ENCODE measurements at places on chromosomes 3 and 15.
A peak's percentile ranks its signal among the peaks of the same experiment; 100 is the strongest.

DNA sequence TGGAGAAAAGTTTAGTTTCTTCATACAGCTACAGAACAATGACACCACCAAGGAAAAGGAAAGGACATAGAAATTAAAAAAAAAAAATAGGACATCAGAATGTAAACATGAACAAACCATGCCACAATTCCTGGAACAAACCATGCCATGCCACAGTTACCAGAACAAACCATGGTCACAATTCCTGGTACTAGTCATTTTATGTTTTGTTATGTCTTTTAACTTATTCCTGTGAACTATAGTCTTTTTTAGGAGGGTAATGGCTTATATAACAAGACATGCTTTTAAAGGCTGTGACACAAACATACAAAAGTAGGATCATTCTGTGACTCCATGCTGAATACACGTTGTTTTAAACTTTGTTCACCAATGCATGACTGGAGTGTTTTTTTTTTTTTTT lies 42.8 kb downstream of the CD47 start:
- no peak for DNase-seq

DNA sequence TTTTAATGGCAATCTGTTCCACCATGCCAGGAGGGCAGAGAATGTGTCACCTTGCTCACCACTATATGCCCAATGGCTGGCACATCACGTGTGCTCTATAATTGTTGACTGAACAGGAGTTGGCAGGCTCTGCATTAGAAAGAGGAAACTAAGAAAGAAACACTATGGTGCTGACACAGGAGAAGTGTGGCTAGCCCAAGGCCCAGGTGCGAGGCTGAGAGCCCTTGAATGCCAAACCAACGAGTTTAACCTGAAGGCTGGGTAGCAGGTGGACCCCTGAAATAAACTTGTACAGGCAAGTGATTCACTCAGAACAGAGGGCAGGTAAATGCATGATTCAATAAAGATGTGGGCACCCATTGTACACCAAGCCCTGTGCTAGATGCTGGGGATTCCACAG lies 2.4 kb downstream of the CHCHD4 start:
- no peak for DNase-seq

DNA sequence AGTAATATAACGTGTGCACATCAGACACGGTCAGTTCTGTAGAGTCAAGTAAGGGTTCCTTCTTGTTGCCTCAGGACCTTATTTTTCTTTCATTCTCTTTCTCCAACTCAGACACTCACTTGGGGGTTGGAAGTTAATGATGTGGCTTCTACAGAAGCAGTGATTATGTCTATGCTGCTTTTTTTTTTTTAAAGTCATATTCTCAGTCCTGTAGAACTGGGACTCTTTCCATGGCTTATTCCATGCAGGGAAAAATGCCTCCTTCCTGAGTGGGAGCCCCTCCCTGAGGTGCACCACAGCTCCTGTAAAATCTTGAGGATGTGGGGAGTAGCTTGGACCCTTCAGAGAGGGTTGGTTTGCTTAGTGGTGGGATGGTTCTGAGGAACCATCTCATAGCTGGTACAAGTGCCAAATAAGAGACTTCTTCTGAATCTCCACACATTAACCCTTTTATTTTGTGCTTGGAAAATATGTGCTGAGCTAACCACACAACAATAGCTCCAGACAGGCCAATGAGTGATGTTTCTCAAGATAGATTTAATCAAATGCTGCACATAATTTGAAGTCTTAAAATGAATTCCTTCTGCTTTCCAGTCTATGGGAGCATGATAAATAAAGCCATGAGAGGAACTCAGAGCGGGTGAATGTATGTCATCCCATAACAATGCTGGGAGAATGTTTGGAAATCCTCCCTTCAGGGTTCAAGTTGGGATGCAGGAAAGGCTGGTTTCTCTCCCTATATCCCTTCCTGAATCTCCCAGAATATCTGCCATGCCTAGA lies 23.3 kb upstream of the FSTL1 start:
- DNase-seq: no peak

DNA sequence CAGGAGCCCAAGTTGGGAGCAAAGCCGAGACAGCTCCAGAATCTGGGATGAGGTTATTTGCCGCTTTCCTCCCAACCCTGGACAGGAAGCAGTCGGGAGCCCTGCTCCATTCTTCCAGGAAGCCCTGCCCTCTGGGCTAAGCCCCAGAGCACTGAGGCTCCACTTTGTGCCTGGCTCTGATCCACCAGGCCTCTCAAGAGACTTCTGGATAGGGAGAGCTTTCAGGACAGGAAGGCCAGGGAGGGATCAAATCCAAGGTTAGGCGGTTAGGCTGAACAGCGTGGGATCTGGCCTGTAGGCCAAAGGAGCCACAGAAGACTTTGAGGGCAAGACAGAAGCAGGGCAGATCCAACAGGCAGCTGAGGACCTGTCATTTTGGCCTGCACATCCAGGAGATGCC lies 835 bp downstream of the STOML1 start:
- no peak for DNase-seq

DNA sequence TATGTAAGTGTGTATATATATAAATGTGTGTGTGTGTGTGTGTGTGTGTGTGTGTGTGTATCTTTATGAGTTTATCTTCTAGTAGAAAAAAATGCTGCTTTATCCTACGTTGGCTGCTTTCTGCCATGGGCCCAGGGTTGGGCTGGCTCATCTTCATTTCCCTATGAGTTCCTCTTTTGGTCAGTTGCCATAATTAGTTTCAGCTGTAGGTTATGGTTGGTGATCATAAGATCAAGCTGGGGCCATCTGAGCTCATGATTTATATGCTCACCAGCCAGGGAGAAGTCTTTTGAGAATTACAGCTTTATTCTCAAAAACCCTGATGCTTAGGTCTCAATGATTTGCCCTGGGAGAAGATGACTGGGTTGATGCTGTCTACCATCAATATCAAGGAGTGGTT lies 775.8 kb upstream of the ARPP21 start:
- DNase-seq: no peak

DNA sequence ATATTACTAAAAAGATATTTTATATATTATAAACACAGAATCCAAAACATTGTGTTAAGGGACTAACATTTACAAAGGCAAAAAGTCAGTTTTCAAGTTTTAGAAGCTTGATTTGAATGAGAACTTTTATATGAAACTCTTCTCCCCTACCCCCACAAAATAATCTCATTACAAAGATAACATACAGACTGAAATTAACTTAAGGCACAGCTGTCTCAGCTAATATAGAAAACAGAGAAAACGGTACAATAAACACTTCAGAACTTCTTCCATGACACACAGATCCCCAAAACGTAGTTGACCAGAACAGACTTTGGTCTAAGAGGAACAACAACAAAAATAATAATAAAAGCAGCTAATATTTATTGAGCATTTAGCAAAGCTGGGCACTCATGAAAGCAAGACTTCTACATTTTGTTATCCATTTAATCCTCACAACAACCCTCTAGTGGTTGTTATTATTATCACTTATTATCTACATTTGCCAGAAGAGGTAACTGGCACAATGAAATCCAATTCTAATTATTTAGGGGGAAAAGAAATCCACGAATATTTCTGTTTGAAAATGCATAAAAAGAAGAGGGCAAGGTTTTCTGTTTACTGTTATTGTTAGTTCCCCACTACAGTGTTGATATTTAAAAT lies 68.1 kb downstream of the PFN2 start:
- peak; percentile 9 for DNase-seq

GRCh38 chr15:59301527-59301926 lies 71.1 kb downstream of the MYO1E start:
- DNase-seq: no peak

GRCh38 chr3:37701734-37702433 lies 159.8 kb upstream of the CTDSPL start:
- DNase-seq: no peak

GRCh38 chr15:56950979-56951378 lies 32.5 kb downstream of the TCF12 start:
- no peak for DNase-seq

DNA sequence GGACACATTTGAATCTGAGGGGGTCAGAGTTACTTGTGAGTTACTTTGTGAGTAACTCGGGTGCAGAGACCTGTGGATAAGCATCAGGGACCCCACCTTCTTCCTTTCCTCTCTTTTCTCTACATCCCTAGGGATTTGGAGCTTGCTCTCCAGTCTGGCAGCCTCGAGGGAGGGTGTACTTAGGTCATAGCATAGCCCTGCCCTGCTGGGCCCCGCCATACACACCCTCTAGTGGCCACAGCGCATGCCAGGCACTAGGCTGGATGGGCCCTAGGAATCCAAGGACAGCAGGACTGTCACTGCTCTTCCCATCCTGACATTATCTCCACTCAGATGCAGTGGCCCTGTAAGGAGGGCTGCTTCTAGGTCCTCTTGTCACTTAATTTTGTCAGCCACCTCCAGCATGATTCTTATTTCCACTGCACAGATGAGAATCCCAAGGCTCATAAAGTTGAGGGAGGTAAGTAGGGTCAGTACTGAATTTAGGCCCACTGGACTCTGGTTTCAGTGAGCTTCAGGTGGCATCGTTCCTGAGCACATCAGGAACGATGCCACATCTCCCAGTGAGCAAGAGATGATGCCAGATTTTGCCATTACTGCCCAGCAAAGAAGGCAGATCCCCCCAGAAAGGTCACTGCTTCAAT lies 3.6 kb upstream of the SMAD6 start:
- DNase-seq: peak; percentile 67

Data from erythroblast (primary cell).